ENCODE measurements at places on chromosomes 16 and 17.

GRCh38 chr17:17605083-17605728, 13.7 kb upstream of the PEMT start:
- DNase-seq, result no peak

DNA sequence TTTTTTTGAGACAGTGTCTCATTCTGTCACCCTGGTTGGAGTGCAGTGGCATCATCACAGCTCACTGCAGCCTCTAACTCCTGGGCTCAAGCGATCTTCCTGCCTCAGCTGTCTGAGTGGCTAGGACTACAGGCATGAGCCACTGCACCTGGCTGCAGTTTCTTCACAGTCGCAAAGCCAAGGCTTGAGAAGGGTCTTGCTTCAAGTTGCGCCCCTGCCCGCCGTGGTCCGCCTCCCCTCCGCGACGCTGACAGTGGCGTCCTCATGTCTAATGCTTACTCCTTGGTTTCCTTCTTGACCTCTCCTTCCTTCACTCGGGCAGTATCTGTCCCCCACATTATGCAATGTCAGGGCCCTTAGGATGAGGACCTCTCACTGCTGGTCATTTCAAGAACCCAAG, 112.7 kb downstream of the ADCY9 start:
- no peak for DNase-seq

GRCh38 chr17:40456396-40456951, 13.2 kb downstream of the IGFBP4 start:
- no peak for DNase-seq

- no peak for DNase-seq
Measured at GRCh38 chr17:12620200-12620720, 45.4 kb upstream of the MYOCD start.

DNA sequence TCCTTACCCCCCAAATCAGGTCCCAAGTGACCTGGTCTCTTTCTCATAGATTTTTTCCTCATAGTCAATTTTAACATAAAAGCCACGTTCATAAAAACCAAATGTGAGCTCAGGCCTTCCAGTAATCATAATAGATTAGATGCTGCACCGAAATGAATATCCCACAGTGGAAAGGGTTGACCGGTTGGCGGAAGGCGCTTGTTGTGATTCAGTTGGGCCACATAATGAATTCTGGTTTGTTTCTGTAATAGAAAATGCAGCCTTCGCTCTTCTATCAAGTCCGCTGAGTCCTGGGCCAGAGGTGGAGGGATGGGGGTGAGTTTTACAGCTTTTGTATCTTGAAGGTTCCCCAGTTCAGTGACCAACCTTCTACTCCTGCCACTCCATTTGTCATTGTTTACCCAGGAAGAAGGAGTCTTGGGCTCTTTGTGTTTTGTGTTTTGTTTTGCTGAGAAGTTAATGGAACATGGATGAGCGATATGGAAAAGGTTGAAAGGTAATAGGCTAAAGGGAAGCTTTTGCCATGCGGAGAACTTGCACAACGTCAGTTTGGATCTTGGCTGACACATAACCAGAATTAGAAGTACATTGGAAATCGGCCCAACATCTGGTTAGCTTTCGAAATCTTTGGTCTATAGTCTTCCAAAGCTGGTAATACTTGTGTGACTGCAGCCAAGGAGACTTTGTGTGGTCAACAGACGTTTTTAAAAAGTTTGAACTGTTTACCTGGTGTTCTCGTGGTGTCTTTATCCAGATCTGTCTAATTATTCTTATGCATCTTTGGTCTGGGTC, 89.5 kb downstream of the CLEC16A start:
- DNase-seq, result no peak

DNA sequence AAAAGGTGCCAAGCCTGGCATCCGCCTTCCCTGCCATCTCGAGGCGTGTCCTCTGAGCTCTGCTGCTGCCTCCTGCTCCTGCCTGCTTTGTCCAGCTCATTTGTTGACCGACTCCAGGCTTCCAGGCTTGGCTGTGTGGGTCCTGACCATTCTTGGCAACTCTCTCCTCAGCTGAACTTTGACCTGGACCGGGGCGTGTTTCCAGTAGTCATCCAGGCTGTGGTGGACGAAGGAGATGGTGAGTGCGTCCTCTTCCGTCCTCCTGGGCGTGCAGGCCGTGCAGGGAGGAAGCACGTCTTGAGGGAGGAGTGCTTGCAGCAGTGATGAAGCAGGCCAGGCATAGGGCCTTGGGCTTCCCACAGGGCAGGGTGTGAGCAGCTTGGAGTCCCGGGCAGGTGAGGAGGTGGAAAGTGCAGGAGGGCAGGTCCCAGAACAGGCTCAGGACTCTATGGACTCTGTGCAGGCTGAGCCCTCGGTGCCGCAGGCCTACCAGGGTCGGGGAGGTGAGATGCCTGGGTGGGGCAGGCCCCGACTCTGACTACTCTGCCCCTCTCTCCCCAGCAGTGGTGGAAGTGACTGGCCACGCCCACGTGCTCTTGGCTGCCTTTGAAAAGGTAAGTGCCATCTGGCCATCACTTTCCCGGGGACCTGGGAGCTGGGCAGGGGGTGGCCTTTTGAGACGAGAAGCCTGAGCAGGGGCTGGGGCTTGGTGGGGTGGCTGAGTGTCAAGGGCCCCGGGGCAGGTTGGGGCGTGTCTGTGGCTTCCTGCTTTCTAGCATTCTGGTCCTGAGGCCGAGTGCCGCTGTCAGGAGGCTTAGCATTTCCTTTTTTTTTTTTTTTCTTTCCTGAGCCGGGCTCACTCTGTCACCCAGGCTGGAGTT, 28.6 kb upstream of the NUDT16L1 start:
- no peak for DNase-seq

GRCh38 chr17:4579678-4580077, 4.7 kb upstream of the SMTNL2 start:
- DNase-seq, result no peak

- DNase-seq, result no peak
Measured at GRCh38 chr17:75874323-75875181, 3.8 kb downstream of the TRIM47 start.

GRCh38 chr16:305916-306626, 23.1 kb downstream of the PDIA2 start:
- DNase-seq, result no peak

GRCh38 chr16:26505496-26505895, 561.2 kb upstream of the C16orf82 start:
- DNase-seq, result no peak

GRCh38 chr17:19723964-19724363, 7.6 kb upstream of the SLC47A2 start:
- DNase-seq, result no peak

DNA sequence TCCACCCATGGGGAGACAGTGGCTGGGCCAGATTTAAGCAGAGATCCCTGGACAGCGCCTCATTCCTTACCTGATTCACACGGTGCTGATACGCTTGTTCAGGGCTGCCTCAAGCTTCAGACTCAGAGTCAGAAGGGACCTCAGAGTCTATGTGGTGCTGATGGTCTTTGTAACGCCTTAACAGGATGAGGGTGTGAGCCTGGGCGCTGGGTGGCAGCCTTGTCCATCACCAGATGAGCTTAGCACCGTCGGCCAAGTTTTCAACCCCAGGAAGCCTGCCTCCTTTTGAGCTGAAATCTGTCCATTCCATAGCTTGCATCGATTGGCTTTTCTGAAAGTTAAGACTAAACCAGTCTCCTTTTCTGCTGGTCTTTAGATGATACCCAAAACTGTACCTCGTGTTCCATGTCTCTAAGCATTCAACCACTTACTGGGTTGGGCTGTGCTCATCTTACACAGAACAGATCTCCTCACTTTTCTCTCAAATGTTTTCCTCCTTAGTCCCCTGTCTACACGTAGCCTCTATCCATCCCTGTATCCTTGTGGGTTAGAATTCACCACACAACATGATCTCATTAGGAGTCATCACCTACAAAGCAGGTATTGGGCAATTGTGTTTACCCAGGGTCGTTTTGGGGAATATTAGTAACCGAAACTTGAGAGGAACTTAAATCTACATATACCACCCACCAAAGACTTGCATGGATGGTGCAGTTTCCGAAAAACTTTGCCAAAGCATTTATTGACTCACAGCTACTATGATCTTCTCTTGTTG, 573.4 kb downstream of the CDH13 start:
- no peak for DNase-seq

DNA sequence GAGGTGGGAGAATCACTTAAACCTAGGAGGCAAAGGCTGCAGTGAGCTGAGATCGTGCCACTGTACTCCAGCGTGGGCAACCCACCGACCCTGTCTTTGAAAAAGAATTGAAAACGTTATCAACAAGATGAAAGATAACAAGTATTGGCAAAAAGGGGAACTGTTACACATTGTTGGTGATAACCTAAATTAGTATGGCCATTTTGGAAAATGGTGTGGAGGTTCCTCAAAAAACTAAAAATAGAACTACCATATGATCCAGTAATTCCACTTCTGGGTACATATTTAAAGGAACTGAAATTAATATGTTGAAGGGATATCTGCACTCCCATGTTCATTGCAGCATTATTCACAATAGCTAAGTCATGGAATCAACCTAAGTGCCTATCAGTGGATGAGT, 61.0 kb downstream of the ABHD15 start:
- no peak for DNase-seq

DNA sequence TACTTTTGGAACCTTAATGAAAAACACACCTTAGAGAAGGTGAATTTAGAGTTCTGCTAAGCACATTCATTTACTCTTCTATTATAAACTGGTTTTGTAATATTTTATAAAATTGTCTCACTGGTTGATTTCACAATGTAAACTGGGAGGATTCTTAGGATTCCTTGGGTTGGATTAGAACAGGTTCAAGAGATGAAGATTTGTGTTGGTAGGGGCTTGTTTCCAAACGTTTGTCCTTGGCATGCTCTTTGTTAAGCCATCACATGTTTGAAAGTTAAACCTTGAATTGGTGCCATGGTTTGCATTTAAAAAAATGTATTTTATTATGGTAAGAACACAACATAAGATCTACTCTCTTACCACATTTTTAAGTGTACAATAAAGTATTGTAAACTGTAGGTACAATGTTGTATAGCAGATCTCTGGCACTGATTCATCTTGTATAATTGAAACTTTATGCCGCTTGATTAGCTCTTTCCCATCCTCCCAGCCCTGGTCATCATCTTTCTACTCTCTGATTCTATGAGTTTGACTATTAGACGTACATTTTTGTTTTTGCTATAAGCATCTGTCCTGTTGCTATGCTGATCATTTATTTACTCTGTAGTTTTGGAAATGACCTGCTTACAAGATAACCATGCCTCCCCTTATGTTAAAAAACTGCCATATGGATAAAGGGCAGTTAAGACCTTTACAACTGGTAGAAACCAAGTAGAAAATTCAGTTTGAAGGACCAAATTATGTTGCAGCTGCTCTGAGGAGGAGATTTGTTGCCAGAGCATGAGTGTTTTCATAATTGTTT, 9.6 kb downstream of the FTO start:
- no peak for DNase-seq

GRCh38 chr17:574061-574460, 140.6 kb downstream of the VPS53 start:
- DNase-seq, result no peak

- no peak for DNase-seq
Measured at GRCh38 chr16:25838724-25839186, 147.0 kb downstream of the HS3ST4 start.

DNA sequence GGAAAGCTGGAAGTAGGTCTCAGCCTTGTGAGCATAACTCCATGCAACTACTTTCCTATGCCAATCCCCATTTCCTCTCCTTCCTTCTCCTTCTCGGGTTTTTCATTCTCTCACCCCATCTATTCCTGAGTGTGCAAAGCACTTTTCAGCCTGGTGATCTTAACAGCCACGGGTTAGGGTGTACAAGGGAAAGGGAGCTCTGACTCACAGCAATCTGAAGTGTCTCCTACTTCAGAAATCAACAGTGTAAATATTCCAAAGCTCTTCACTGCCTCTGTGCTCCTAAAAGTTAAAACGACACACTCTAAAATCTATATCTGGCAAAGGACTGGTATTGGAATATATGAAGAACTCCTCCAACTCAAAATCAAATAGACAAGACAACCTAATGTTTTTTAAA, 268.0 kb upstream of the IRX3 start:
- no peak for DNase-seq

DNA sequence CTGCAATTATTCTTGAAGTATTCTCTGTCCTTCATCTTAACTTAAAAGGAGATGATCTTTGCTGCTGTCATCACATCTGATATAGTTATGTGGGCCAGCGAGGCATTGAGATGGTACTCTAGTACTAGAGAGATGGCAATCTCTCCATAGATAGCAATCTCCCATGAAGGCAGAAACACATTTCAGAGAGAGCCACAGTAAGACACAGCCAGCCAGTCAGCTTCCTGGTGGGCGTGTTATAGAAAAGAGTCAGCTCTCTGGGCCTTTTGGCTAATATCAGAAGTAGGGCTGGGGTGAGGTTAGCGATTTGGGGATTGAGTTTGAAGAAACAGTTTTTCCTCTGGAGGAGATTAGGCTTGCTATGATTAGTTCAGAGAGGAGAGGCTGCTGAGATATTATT, 22.6 kb upstream of the EFCAB13 start:
- no peak for DNase-seq

DNA sequence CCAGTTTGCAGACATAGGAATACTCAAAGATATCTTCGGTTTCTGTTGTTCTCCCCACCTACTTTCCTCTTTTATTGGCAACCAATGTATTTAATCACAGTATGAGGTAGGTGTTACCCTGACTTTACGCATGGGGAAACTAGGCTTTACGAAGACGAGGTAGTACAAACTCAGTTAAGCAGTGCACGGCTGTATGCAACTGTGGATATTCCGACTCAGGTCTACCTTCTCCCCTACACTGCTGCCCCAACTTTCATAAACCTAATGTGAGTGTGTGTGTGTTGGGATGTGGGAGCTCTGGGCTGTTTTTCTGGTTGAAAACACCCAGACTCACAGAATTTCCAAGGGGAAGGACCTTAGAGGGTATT, 1.2 kb upstream of the GPT2 start:
- no peak for DNase-seq

GRCh38 chr16:81335669-81336068, 20.9 kb downstream of the GAN start:
- no peak for DNase-seq

- no peak for DNase-seq
Measured at GRCh38 chr16:30065943-30066760, 592 bp downstream of the ALDOA start.

DNA sequence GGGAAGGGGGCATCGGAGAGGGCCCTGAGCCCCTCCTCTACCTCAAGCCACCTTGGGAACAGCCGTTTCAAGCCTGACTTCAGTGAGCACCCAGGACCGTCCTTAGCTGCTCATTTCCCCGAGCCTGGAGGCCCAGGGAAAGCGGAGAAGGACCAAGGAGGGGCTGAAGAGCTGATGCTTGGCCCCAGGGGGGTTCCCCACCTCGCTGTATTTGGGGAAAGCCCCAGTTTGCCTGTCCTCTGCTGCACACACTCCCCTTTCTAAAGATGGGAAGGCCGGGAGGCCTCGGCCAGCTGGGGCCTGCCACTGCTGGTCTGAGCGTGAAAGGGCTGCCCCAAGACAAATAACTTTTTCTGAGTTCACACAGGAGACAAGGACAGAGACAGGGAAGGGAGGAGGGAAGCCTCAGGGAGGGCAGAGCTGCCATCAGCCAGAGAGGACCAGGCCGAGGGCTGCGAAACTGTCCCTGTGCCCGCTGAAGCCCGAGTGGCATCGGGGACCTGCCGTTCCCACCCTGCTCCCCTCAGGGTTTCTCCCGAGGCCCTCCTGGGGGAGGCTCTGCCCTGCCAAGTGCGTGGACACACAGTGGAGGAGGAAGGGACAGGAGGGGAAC, 11.6 kb downstream of the ZACN start:
- DNase-seq, result peak; percentile 57
